ENCODE measurements at places on chromosomes 11 and 22.
A peak's percentile ranks its signal among the peaks of the same experiment; 100 is the strongest.

GRCh38 chr11:57763568-57763967, 2.0 kb downstream of the CTNND1 start:
- DNase-seq = no peak

GRCh38 chr11:64919627-64920026, 2.6 kb upstream of the ATG2A start:
- DNase-seq = no peak

DNA sequence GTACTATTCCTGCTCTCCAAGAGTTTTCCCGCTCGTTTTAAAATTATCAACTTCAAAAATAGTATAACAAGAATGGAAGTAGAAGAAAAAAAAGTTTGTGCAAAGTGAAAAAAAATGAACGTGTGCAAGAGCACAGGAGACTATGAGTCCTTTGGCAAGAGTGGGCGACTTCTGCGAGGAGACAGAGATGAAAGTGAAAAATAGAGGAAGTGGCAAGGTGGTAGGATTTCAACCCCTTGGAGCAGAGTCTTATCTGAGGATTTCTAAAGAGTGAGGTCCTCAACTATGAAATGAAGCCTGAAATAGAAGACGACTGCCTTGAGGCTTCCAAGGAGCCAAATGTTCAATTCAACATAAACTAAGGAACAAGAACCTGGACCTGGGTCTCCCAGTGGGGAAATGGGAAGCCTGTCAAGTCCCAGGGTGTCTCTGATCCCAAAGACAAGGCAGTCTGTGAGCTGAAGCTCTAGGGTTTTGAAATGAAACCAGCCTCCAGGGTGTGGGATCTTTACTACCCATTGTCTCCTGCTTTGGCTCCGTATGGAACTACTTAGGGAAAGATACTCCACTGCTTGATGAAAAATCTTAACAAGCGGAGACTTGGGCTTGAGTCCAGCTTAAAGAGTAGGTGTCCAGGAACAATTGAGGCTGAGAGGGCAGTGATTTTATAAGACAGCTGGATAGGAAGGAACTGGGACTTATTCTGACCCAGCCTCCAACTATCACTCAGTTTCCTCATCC, 4.8 kb downstream of the P4HA3 start:
- DNase-seq = no peak

DNA sequence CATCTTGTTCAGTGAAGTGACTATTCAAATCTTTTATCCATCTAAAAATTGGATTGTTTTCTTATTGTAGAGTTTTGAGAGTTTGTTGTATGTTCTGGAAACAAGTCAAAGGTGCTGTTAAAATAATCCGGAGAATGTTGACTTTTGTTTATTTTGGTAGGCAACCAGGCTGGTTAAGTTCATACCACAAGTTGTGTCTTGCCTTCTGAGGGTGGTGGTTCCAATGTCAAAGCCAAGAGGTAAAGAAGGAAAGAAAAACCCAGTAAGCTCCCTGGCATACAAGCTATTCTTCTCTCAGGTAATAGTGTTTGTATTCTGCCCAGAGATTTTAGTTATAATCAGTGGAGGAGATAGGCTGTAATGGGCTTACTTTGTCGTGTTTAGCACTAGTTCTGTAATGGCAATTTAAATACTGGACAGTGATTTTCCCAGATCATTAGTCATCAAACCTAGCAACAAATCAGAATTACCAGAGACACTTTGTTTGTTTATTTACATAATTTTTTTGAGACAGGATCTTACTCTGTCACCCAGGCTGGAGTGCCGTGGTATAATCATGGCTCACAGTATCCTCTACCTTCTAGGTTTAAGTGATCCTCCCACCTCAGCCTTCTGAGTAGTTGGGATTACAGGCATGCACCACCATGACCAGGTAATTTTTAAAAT, 15.1 kb upstream of the CSRP3 start:
- no peak for DNase-seq

- DNase-seq = no peak
These were observed 354.6 kb upstream of the DDI1 start for GRCh38 chr11:103681855-103682254.

DNA sequence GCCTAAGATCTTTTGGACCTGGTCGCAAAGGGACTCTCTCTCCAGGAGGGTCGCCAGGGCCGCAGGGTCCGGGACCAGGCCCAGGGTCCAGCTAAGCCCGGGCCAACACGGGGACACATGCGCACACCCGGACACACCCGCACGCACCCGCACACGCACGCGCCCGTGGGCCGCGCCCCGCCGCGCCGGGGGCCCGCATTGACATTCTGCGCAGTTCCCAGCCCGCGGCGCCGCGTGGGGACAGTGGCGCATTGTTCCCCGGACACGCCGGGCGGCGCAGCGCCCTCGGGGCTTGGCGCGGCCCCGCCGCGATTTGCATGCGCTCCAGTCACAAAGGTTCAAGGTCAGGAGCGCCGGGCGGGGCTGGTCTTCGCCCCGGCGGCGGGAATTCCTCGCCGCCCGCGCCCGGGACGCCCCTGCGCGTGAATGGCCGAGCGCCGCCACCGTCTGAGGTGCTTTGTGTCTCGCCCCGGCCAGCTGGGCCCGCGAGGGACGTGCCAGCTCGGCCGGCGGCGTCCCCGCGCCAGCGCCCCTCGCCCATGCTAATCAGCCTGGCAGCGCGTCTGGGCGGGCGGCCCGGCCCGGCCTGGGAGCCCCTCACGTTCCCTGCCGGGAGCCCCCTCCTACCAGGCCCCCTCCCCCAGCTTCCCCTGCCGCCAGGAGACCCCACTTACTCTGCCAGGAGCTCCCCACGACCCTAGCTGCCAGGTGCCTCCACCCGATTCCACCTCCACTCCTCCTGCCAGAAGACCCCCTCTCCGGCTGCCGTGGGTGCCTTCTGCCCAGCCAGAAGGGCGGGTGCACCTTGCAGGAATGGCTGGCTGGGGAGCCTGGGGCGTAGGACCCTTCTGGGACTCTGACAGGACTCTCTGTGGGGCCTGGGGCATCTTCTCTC, 50.5 kb upstream of the WNT7B start:
- no peak for DNase-seq

- DNase-seq = peak; percentile 68
These were observed 2.0 kb downstream of the SIPA1 start for GRCh38 chr11:65639623-65640482.

GRCh38 chr11:32312206-32312817, 123.0 kb downstream of the WT1 start:
- no peak for DNase-seq

- no peak for DNase-seq
These were observed 43.1 kb upstream of the ATXN10 start for GRCh38 chr22:45628515-45628914.

DNA sequence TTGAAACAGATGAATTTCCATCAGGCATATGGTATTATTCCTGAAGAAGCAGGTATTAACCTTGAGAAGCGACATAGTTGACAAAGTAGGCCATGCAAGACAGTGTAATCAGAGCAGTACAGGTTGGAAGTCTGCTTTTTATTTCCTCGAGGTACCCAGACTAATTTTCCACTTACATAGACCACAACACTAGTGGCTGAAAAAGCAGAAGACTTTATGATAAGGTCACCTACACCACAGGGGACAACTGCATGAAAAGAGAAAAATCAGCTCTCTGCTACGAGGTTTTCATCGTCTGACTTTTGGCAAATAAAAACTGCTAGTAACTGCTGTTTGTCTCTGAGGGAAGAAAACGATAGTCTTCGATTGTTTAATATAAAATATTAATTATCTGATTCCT, 77.5 kb downstream of the CNTN5 start:
- DNase-seq = no peak

Measured in effector memory CD4-positive, alpha-beta T cell (primary cell).